ENCODE measurements at places on chromosomes 4 and X.

GRCh38 chrX:98296129-98296528 lies 1412.4 kb downstream of the RPA4 start:
- DNase-seq, result no peak

DNA sequence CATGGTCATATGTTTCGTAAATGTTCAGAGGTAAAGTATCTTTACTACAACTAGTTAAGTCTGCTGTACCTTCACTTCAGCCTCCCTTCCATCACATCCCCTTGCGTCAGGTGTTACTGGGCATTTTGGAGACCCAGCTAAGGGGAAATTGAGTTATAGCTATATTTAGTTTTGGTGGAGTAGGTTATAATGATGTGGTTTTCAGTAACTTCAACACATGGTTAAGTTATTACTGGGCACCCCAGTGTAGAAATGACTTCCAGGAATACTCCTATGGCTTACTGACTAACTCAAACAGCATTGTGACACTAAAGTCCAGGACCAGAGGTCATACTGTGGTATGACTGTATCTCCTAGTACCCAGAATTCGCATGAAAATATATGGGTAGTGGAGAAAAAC lies 23.4 kb upstream of the ACSL1 start:
- DNase-seq, result no peak

DNA sequence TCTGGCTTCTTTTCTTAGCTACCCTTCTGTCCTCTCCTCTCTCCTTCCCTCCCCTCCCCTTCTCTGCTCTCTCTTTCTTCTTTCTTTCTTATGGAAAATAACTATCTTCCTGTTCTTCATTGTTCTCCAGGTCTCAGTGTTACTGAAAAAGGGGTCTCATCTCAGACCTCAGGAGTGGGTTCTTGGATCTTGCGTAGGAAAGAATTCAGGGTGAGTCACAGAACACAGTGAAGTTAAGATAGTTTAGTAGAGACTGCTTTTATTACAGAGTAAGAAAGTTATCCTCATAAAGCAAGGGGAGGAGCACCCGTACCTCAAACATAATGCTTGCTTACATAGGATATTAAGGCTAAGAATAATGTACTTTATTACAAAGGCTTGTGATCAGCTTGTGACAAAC lies 31.8 kb upstream of the CWH43 start:
- no peak for DNase-seq

- DNase-seq, result peak; percentile 37
Measured at GRCh38 chr4:142405021-142405694, 440.9 kb downstream of the INPP4B start.

GRCh38 chrX:74395556-74395955 lies 25.7 kb upstream of the SLC16A2 start:
- no peak for DNase-seq

DNA sequence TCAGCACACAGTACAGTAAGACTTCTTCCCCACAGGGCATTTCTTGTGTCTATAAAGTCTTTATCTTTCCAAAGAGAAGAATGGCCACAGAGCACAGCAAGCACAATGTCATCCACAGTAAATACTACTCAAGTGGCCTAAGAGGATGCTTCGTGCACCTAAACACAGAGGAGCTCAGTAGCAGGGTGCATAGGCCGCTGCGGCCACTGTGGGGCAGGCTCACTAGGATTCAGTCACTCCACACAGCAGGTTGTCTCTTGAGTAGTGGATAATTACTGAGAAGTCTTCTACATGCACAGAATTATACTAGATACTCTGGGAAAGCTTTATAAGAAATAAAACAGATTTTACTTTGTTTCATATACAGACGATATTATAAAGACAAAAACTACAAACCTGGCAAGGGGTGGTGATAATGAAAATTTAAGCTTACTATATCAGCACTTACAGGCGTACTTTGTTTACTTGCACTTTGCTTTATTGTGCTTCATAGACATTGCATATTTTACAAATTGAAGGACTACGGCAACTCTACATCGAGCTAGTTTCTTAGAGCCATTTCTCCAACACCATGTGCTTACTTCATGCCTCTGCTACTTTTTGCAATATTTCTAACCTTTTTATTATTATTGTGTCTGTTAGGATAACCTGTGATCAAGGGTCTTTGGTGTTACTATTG lies 78.5 kb downstream of the PRDM5 start:
- no peak for DNase-seq

- no peak for DNase-seq
Measured at GRCh38 chr4:24979554-24979953, 51.2 kb downstream of the LGI2 start.

DNA sequence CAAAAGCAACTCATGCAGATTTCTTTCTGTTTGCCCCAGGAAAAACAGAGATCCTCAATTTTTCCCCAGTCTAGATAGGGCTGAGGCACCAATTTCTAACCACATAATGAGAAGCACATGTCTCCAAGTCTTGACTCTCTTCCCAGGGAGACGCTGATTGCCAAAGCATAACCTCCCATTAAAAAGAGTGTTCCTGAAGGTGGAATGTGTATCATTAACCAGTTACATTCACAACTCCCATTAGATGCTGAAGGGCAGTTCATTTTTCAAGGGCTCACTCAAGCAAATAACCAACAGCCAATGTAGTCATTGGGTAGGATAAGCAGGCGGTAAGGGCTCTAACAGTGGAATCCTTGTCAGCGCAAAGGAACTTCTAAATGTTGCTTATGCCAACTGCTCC lies 27.5 kb downstream of the TMEM47 start:
- no peak for DNase-seq

DNA sequence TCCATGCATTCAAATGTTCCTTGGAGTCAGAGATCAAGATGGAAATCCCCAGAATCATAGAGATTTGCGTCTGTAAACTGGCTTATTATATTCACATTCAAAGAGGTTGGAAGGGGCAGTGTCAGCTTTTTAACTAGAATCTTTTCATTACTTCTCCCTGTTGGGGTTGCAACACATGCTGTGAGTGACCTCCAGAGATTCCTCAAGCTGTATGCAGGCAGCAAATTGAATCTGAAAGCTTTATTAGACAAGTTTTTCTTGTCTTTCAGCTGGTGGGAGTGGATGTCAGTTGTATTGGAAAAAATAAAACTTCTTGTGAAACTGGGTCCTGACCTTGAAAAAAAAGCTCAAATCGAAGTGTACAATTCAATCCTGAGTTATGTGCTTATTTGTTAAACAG lies 736.5 kb upstream of the FTHL17 start:
- no peak for DNase-seq

DNA sequence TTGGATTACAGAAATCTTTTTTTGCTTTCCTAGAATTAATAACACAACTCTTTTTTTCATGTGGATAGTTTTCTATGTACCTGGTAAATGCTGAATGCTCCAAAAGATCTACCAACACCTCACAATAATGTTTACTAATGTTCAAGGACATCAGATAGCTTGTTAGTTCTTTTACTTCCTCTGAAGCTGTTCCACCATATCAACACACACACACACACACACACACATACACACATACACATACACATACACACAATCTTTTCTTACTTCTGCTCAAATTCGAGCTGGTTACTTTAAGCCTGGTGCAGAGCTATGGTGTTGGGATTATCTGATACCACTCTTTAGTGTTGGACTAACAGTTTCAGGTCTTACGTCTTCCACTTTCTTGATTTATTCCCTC lies 28.3 kb upstream of the TMPRSS11D start:
- DNase-seq, result no peak

DNA sequence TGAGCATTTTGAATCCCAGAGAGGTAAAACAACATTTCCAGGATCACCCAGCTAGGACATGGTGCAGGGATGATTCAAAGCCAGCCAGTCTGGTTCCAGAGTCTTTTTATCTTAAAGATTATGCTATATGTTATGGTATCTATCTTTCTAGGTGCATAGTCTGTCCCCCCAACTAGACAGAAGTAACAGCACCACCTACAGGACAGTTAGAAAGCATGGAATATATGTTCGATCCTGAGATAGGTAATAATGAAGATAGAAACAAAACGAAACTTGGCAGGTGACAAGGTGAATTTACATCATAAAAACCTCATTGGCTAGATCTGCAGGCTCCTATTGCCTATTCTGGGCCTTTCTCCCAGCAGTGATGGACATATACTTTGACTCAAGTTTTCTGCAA lies 723.2 kb downstream of the SMARCA1 start:
- DNase-seq, result no peak

DNA sequence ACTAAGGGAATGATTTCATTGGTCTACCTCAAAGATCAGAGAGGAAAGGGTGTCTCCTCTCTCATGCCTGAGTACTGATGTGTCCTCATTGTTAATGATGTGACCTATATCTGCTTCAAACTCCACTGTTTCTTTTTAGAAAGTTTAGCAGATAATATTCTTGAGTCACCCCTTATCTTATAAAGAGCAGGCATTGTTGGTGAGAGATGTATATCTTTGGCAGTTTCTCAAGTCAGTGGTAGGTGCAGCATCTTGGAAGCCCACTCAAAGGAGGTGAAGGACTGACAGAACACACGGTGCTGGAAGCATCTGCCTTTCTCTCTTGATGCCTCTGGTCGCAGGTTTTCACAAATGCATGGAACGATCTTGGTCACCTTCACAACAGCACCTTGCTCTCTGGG lies 71.2 kb downstream of the ZNF518B start:
- DNase-seq, result no peak

DNA sequence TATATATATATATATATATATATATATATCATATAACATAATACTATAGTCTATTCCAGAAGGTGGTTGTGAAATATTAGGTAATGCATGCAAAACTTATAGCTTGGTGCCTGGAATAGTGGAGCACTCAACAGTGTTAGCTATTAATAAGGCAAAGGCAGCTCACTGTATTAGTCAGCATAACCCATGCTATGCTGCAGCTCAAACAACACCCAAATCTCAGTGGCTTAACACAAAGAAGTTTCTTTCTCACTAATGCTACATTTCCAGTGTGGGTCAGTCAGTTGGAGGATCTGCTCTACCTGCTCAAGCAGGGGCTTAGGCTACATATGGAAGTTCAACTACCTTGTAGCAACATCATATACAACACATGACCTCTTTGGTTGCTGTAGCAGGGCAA lies 5.2 kb upstream of the RPGR start:
- no peak for DNase-seq

- no peak for DNase-seq
Measured at GRCh38 chr4:4260185-4260751, 12.2 kb upstream of the TMEM128 start.

DNA sequence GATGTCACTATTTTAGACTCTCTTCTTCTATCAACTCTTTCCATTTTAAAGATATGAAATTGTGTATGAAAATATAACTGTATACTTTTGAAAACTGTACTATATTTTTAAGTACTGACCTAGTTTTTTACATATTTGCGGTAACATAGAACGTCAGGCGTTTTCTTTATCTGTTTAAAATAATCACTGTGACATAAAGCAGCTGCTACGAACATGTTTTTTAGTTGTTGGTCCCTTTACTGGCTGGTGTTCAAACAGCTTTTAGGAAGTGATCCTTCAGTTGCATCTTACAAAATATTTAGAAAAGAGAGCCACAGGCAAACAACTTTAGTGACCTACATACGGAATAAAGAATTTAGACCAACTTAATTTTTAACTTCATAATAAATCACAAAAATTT lies 73.1 kb downstream of the METTL14 start:
- DNase-seq, result no peak

GRCh38 chr4:109648997-109649575 lies 54.2 kb downstream of the CASP6 start:
- DNase-seq, result no peak

- no peak for DNase-seq
Measured at GRCh38 chrX:113741744-113742143, 842.1 kb upstream of the HTR2C start.

GRCh38 chrX:154603438-154604430 lies 15.3 kb downstream of the CTAG1B start:
- DNase-seq, result no peak

DNA sequence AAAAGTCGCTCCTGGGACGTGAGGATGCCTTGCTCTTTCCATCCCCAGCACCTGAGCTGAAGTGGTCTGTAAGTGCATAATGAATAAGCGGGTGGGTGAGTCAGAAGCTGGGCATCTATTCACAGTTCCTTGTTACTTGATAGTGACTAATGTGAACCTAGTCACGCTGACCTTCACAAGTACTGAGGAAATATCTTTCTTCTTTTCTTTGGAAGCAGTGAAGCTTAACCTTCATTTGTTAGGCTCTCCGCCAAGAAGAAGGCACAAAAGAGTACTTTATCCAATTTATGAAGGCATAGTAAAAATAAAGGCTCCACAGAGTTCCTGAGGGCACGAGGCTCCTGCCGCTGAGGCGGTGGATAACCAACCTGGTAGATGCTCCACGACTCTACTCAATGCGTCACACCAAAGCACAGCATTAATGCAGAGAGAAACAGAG lies 475.7 kb upstream of the SLIT2 start:
- no peak for DNase-seq

GRCh38 chr4:188396037-188396436 lies 256.8 kb downstream of the TRIML1 start:
- DNase-seq, result no peak

DNA sequence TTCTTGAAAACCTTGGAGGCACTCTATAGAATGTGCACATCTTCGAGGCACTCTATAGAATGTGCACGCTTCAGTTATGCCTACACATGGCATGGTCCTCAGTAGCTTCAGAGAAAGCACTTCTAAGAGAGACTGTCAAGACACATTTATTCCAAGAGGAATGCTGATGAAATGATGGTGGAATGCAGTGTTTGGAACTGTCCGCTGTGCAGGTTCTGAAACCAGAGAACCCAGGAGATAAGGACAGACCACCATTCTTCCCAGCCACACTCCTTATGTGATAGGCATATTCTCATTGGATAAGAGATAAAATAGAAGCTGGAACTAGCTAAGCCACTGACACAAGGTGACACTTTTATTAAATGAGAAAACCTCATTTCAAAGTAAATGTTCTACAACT lies 263.3 kb downstream of the NLGN4X start:
- no peak for DNase-seq

- no peak for DNase-seq
Measured at GRCh38 chrX:10314530-10315104, 157.8 kb downstream of the CLCN4 start.

DNA sequence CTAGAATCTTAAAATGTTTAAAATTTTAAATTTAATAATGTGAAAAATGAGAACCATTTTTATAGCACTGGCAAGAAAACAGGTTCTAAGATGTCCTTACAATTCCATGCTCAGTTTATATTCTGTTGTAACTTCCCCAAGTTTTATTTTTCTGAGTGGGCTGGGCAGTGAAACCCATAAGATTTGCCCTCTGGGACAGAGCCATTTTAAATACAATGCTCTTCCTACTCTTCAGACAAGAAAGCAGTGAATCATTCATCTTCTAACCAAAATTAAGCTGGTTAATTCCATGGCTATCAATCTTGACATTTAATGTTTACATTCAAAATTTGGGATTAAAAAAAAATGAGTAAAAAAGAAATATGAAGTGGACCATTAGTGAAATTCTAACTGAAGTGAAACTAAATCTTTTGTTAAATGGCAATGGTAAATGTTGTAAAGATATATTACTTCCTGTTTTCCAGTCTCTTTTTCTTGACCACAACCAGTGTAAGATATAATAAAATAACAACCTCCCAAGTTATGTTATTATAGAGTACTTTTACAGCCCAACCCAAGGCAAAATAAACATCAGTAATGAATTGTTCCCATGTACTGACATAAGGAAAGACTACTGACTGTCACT lies 37.2 kb upstream of the PTPN13 start:
- no peak for DNase-seq

GRCh38 chr4:87356832-87357526 lies 34.0 kb downstream of the HSD17B11 start:
- no peak for DNase-seq

Measured in effector memory CD4-positive, alpha-beta T cell (primary cell).